Placental pericyte (primary cell): ENCODE measurements at places on chromosomes 5 and 9. TPM values are rescaled to one million over a fixed set of nuclear protein-coding genes. Genes with fewer than 3 reads are reported as not detected.

Gene PCBD2
- total RNA-seq = 4.2 and 6.6 TPM in 2 replicates

Gene SPRY4
- total RNA-seq = 67.6 and 125 TPM in 2 replicates

Gene RLN2
- not detected in 2 replicates for total RNA-seq

Gene CXCL14
- 0.14 TPM in 1 of 2 replicates, not detected in the other for total RNA-seq

Gene SNCAIP
- total RNA-seq = 7.0 and 7.7 TPM in 2 replicates

Gene ARL14EPL
- not detected in 2 replicates for total RNA-seq

Gene ECM2
- 0.29 and 1.5 TPM in 2 replicates for total RNA-seq

Gene FGF1
- total RNA-seq = 0.44 and 4.7 TPM in 2 replicates

Gene LCN9
- not detected in 2 replicates for total RNA-seq

Gene ECSCR
- total RNA-seq = 0.43 TPM in 1 of 2 replicates, not detected in the other

Gene C9orf153
- under 0.01 and 0.14 TPM in 2 replicates for total RNA-seq

Gene PCDHB2
- total RNA-seq = 0.22 and 0.29 TPM in 2 replicates

Gene PCDHGA7
- total RNA-seq = 4.3 and 7.7 TPM in 2 replicates

Gene SEMA6A
- total RNA-seq = 1.1 TPM in 2 replicates

Gene FAM221B
- total RNA-seq = not detected in 2 replicates

Gene FUT7
- total RNA-seq = not detected in 2 replicates

Gene F12
- total RNA-seq = 0.22 and 0.57 TPM in 2 replicates

Gene FNIP1
- total RNA-seq = 66.1 and 72.4 TPM in 2 replicates

Gene SLC6A7
- under 0.01 TPM in 1 of 2 replicates, not detected in the other for total RNA-seq

Gene ENTREP1
- total RNA-seq = 0.14 and 0.22 TPM in 2 replicates

Gene LCN10
- not detected in 2 replicates for total RNA-seq

Gene PALM2AKAP2
- total RNA-seq = 25.8 and 66.4 TPM in 2 replicates

Gene SAXO1
- not detected in 2 replicates for total RNA-seq

Gene TEK
- total RNA-seq = 1.8 and 15.6 TPM in 2 replicates

Gene FAM169A
- under 0.01 and 0.57 TPM in 2 replicates for total RNA-seq

Gene PRUNE2
- 0.72 and 1.1 TPM in 2 replicates for total RNA-seq

Gene CCDC187
- not detected in 2 replicates for total RNA-seq

Gene FOXI1
- total RNA-seq = not detected in 2 replicates

Gene CFAP157
- total RNA-seq = not detected in 2 replicates

Gene ADAMTS19
- 1.6 and 32.2 TPM in 2 replicates for total RNA-seq

Gene TEX48
- total RNA-seq = not detected in 2 replicates

Gene UAP1L1
- 28.2 and 29.1 TPM in 2 replicates for total RNA-seq
